ENCODE measurements at places on chromosomes 11 and 22.

- no peak for DNase-seq
These were observed 7.4 kb downstream of the MCM5 start for GRCh38 chr22:35407362-35407761.

DNA sequence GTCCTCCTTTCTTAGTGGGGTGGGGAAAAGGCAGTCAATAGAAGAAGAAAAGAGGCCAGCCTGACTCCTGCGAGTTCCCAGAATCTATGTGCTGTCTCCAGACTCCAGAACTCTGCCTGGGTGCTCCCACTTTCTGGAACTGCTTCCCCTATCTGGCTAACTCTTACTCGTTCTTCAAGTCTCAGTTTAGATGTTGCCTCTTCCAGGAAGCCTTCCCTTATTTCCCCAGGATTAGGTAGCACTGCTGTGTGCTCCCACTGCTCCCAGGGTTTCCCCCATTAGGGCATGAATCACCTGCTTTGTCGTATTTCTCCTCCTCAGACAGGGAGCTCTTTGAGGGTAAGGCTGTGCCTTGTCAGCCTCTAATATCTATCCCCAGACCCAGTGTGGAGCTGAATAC lies 17.5 kb upstream of the SYT7 start:
- DNase-seq: no peak

- no peak for DNase-seq
These were observed 42.0 kb downstream of the IGLL5 start for GRCh38 chr22:22929381-22930221.

GRCh38 chr11:120606211-120607010 lies 94.9 kb downstream of the GRIK4 start:
- no peak for DNase-seq

DNA sequence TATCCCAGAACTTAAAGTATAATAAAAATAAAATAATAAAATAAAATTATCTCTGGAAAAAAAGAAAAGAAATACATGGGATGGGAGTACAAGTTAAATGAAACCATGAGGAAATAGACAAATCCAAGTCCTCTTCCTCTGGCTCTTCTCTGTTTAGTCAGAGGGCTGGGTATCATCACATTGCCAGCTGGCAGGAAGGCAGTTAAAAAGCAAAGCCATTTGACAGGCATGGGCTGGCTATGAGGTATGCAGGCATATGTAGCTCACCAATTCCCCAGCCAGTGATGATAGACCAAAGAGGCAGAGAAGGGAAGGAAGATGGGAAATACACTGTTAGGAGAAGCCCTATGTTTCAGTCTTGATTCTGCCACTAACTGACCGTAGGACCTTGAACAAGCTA lies 6.5 kb downstream of the LYVE1 start:
- DNase-seq: no peak

DNA sequence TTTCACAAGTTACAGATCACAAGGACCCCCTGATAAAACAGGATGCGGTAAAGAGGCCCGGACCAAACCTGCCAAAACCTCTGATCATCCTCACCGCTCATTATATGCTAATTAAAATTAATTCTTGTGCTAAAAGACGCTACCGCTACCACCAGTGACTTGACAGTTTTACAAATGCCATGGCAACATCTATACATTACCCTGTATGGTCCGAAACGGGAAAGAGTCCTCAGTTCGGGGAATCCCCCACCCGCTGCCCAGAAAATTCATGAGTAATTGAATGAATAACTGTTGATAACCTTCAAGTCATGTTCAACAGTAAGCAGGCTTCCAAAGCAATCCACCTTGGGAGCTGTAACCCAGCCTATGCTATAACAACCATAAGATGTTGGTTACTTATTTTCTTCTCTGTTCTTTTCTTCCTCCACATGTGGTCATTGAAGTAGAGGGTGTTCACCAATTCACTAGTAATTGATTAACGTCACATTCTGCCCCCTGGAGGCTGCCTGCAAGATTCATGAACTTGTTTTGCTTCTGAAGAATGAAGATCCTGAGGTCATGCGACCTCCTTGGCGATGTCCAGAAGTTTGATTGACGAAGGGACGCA lies 20.6 kb downstream of the APOBEC3H start:
- DNase-seq: no peak

- no peak for DNase-seq
These were observed 4.7 kb upstream of the NEAT1 start for GRCh38 chr11:65417702-65418430.

DNA sequence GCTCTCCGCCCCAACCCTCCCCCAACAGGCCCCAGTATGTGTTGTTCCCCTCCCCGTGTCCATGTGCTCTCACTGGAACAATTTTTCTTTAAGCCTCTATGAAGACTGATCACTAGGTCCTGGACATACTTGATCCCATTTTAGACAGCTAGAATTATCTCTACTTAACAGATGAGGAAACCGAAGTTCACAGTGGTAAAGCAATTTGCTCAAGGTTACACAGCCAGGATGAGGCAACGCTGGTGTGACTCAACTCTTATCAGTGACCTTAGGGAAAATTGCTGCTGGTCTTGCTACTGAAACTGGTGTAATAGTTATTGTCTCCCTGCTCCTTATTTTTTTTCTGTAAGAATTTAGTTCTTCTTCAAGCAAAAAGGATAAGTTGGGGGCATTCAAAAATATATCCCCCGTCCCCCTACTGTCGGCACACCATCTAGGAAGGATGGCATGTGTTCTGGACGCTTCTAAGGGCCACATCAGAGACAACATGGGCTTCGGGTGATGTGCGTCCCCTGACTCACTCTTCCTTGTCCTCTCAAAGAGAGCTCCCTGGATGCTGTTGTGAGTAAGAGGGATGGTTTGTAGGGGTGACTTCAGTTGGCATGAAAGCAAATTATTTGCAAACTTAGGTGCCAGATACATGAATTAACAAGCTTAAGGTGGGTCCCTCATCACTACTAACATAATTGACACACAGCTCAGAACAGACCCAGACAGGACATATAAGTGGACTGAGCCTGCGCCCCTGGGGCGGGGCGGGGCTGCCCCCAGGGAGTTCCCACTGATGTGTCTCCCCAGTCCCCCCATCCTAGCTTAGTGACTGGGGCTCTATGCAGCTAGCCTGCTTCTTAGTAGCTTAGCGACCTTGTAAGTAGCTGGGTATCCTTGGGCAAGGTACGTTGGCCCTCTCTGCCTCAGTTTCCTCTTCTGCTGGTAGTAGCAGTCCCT lies 23.6 kb upstream of the ALX4 start:
- DNase-seq: no peak

- no peak for DNase-seq
These were observed 88.9 kb downstream of the MIAT start for GRCh38 chr22:26746311-26746710.

DNA sequence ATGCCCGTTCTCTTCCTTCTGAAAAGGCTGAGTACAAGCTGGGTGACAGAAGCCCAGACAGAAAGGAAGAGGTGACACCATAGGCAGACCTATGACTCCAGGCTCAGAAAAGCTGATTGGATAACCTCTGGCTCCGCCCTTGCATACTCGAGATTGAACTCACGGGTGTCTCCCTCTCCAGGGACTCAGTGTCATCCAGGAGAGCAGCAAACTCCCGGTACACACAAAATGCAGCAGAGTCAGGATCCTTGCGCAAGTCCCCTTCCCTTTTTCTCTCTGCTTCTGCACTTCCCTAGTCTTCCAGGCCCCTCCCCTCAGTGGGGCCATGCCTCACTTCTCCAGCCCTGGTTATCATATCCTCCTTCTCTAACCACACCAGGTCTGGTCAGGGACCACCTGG lies 9.8 kb downstream of the SCN4B start:
- no peak for DNase-seq

DNA sequence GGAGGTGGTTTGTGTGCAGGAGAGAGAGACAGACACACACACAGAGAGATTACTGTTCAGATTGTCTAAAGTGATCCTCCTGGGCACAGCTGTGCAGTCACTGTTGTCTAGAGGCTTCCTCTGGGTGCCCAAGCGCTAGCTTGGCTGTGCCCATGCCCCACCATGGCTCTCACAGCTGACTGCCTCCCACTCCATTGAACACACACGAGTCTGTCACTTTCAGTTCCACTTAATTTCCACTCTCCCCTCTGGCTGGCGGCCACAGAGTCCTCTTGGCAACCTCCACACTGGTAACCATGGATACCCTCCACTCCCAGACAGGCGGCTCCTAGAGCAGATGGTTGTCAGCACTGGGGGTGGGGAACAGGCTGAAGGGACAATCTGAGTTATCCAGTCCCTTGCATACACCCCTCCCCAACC lies 29.1 kb downstream of the MAP6 start:
- DNase-seq: peak; percentile 52

DNA sequence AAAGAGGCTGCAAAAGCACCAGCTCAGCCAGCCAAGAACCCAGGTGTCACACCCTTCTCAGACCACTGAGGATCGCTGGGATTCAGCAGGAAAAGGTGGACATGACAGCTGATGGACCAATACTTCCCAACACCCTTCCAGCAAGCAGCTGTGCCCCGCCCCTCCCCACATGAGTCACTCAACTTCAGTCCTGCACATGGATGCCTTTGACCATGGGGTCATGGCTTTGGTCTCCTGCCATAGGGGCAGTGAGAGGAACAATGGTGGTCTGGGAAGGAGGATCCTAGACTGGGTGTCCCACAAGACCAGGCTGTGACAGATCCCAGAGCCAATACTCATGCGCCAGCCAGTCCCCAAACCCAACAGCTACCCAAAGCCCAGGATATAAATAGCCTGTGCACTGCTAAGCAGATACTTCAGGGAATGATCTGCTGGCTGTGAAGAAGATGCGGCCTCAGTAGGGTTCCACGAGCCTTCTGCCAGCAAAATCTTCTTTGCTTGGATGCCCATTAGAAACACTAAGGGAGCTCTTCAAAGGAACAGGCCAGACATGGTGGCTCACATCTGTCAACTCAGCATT lies 5.5 kb upstream of the RGL4 start:
- DNase-seq: no peak

- DNase-seq: peak; percentile 23
These were observed 21.7 kb upstream of the PLAAT3 start for GRCh38 chr11:63635762-63636465.

- no peak for DNase-seq
These were observed 9.1 kb downstream of the HPS5 start for GRCh38 chr11:18312663-18313420.

GRCh38 chr11:44950031-44950624 lies 555 bp downstream of the TP53I11 start:
- DNase-seq: no peak

DNA sequence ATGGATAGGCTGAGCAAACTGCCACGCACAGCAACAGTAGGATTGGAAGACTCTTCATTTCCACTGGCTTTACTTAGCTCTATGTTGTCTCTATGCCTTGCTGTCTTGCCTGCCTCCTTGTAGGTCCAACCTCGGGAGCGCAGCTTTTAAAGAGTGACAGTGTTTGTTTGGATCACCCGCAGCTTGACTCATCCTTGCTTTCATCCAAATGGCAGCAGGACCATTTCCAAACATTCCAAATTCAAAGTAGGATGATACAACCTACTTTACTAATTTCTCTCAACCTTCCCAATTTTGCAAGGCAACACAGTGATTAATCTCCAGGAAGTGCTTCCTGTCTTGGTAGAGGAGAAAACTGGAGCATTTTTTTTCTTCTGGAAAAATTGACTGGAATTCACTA lies at the start of gene MMP3:
Gene MMP3 (minus strand): TSS at position 121 of the 400 bp plus-strand sequence. CDS start 63 bp downstream, at position 58.
- DNase-seq: no peak

DNA sequence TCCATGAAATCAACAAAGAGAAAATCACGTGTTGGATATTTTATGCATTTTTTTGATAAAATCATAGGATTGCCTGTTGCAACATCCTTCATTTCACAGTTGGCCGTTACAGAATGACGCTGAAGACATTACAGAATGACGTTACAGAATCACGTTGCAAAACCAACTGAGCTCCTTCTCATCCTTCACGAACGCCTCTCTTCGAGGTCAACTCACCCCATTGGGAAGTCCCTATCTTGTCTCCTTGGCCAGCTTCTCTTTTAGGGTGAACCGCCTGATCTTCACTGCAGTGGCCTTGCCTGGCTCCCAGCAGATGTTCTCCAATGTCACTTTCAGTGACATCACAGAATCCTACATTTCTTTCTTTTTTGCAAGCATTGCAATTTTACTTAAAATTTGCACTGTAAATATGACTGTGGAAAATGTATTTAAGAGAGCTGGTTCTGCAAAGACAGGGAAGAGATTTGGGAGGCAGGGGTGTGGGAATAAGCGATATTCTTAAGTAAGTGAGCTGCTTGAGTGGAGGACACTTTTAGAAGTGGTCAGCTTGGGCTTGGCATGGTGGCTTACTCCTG lies 5.1 kb downstream of the KRTAP5-7 start:
- DNase-seq: no peak

GRCh38 chr11:75365711-75366181 lies 14.3 kb upstream of the ARRB1 start:
- DNase-seq: no peak

- no peak for DNase-seq
These were observed 1.0 kb downstream of the KIAA1671 start for GRCh38 chr22:24953384-24954113.

- DNase-seq: no peak
These were observed 14.7 kb upstream of the IFT27 start for GRCh38 chr22:36790648-36791047.

DNA sequence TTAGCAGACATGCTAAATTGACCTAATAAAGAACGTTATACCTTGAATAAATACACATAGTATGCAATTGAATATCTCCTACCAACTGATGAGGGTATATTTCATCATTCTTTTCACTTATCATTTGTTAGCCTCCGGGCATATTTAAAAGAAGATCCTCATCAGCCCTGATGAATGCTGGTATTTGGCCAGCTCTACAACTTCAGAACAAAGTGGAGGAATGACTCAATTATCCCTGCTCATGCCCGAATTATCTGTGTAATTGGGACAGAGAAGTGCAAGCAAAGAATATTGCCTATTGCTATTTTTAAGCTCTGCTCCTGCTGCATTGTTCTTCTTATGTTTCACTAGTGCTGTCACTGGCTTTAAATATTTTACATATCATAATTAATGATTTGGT lies 622.1 kb downstream of the METTL15 start:
- DNase-seq: no peak

- DNase-seq: no peak
These were observed 21.5 kb upstream of the CABP2 start for GRCh38 chr11:67544616-67545242.

GRCh38 chr22:42993651-42994275 lies 21.2 kb downstream of the PACSIN2 start:
- DNase-seq: no peak

GRCh38 chr11:36360826-36361415 lies 64.8 kb downstream of the PRR5L start:
- no peak for DNase-seq

DNA sequence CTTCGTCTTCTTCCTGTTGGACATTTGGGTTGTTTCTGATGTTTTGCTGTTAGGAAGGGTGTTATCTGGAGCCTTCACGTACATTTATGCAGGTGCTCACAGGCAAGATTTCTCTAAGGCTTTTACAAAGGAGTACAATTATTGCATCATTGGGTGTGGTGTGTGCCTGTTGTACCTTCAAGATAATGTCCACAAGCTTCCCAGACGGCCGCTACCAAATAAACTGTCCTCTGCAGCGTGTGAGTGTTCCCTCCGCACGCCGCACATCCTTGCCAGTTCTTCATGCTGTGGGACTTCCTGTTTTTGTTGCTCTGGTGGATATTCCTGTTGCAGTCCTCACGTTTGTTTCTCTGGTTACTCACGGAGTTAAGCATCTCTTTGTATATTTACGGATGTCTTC lies 133.3 kb downstream of the TBC1D22A start:
- no peak for DNase-seq
